ENCODE measurements at places on chromosomes 11 and 22.

- DNase-seq: no peak
Measured at GRCh38 chr22:49161002-49161850, 666.4 kb downstream of the BRD1 start.

DNA sequence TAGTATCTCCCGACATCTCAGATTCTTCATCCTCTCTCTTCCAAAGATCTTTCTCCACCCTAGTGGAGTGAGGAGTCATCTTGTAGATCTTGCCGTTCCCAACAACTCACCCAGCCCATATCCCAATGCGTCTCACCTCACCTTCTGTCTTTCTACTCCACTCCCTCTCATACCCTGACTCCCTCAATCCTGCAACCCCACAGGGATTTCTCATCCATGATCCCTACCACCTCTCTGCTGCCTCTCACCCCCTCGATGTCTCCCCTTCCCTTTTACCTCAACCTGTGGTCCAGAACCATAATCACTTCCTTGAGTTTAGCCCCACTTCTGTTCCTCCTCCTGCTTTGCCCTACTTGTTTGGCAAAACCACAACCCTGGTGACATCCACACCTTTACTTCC, 41.7 kb downstream of the OTOG start:
- no peak for DNase-seq

GRCh38 chr11:74147199-74147929, 23.4 kb downstream of the C2CD3 start:
- DNase-seq: no peak

GRCh38 chr11:114128399-114128798, 68.9 kb downstream of the ZBTB16 start:
- DNase-seq: no peak

GRCh38 chr22:17145021-17145680, 13.9 kb downstream of the HDHD5 start:
- DNase-seq: no peak

DNA sequence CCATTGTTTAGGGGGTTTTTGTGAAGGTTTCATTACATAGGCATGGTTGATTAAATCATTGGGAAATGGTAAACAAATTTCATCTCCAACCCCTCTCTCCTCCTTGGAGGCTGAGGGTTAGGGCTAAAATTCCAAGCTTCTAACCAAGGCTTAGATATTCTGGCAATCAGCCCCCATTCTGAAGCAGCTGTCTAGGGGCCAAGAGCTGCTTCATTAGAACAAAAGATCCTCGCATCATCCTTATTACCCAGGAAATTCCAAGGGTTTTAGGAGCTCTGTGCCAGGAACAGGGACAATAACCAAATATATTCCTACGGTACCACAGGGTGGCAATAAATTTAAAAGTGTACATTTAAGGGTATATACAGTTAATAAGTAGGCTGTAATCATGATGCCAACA, 22.5 kb upstream of the EED start:
- no peak for DNase-seq

- no peak for DNase-seq
Measured at GRCh38 chr11:131914361-131914774, 544.0 kb downstream of the NTM start.

DNA sequence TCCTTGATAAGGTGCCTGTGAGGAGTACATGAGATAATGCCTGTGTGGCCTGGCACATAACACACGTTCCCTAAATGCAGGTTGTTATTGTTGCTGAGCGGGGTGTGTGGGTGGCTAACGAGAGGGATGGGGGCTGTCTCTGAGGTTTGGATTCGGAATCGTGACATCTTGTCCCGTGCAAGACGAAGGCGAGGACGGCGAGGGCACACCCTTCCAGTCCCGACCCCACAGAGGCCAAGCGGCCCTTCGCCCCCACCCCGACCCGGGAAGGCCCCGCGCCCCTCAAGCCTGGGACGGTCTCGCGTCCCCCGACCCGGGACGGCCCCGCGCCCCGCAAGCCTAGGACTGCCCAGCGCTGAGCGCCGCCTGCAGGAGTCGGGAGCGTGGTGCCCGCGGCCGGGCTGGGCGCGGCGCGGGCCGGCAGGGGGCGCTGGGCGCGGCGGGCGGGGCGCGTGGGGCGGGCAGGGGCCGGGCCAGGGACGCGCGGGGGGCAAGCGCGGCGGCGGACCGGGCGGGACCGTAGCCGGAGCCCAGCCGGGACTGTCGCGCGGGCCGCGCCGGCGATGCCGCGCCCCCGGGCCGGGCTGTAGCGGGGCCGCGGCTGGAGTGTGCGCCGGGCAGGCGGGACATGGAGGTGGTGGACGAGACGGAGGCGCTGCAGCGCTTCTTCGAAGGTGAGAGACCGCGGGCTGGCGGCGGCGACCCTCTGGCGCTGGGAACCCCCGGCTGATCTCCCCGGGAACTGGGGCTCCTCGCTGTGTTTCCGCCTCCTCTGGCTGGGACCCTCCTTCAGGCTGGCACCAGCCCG, at the start of gene MYRF:
Gene MYRF (plus strand): TSS at position 520 of the 808 bp plus-strand sequence. CDS start 109 bp downstream, at position 629.
- no peak for DNase-seq

GRCh38 chr11:114959953-114960505, 281.7 kb downstream of the NXPE2 start:
- no peak for DNase-seq

DNA sequence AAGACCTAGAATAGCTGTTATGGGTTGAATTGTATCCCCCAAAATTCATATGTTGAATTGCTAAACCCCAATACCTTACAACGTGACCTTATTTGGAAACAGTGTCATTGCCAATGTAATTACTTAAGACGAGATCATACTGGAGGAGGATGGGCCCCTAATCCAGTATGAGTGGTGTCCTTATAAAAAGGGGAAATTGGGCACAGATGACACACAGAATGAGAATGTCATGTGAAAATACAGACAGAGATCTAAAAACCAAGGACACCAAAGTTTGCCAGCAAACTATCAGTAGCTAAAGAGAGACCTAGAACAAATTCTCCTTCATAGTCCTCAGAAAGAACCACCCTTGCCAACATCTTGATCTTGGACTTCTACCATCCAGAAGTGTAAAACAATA, 127.7 kb downstream of the ATXN10 start:
- DNase-seq: no peak

GRCh38 chr11:120532832-120533196, 21.3 kb downstream of the GRIK4 start:
- DNase-seq: no peak

GRCh38 chr11:110374921-110375320, 54.8 kb upstream of the FDX1 start:
- DNase-seq: no peak

DNA sequence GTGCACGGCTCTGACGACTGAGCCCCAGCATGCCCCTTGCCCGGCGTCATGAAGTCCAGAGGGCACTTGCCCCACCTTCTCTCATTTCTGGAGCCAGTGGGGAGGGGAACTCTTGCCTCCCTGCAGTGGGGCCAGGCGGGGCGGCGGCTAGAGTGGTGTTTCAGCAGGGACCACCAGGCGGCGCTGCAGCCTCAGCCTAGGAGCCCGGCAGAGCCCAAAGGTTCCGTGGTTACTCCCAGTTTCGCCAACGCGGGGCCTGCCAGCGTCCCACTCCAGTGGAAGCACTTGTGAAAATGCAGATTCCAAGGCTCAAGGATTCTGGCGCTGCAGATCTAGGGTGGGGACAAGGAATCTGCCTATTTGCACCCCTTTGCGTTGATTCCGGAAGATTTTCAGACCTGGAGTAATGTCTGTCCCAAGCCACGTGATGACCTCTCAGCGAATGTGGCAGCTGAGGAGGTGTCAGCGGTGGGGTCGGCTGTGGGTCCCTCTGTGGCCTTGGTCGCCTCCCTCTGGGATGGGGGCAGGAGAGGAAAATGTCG, 55.7 kb downstream of the CD82 start:
- peak; percentile 69 for DNase-seq

DNA sequence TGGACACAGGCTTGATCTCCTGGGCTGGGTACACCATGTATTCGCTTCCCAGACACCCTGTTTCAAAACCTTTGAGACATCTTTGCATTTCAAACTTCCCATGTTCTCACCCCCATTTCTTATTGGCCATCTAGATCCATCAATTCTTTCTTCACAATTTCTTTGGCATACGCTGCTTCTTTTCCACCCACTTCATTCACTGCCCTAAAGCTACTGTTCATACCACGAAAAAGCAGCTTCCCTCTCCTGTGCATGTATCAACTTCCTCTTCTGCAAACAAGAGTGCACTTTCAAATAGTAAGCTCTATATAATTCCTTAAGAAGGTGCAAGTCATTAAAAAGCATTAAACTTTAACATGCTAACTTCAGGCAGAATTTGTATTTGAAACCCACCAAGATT, 21.4 kb downstream of the UVRAG start:
- DNase-seq: no peak

DNA sequence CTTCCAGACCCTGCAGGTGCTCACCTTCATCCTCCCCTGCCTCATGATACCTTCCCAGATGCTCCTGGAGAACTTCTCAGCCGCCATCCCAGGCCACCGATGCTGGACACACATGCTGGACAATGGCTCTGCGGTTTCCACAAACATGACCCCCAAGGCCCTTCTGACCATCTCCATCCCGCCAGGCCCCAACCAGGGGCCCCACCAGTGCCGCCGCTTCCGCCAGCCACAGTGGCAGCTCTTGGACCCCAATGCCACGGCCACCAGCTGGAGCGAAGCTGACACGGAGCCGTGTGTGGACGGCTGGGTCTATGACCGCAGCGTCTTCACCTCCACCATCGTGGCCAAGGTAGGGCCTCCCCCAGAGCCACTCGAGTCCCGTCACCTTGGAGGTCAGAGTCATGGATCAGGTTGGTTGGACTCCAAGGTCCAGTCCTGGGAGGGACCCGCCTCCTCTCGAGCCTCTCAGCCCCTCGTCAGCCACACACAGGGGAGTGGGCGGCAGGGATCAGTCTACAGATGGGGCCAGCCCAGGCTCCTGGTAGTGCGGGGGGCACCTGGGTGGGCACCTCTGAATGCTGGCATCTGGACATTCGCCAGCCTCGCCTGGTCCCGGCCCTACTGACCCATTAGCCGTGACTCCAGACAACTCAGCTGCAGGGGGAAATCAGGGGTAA, 34.8 kb upstream of the SLC22A12 start:
- no peak for DNase-seq

DNA sequence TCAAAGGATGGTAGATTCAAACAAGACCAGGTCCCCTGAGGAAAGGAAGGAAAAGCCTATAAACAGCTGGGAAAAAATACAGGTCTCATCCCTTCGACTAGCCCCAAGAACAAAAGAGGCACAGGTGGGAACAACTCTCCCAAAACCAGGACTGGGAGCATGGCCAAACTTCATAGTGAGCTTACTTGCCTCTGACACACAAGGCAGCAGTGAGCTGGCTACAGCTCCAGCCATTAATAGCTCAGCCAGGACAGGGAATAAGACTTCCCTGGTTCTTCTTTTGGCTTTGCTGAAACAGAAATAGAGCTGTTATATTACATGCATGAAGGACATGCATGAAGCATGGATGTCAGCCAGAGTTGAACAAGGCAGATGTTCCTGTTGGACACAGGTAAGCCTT, at the start of gene OR10A2:
Gene OR10A2 (plus strand): TSS at position 97 of the 400 bp plus-strand sequence. CDS start 6,698 bp downstream, outside the sequence.
- no peak for DNase-seq

DNA sequence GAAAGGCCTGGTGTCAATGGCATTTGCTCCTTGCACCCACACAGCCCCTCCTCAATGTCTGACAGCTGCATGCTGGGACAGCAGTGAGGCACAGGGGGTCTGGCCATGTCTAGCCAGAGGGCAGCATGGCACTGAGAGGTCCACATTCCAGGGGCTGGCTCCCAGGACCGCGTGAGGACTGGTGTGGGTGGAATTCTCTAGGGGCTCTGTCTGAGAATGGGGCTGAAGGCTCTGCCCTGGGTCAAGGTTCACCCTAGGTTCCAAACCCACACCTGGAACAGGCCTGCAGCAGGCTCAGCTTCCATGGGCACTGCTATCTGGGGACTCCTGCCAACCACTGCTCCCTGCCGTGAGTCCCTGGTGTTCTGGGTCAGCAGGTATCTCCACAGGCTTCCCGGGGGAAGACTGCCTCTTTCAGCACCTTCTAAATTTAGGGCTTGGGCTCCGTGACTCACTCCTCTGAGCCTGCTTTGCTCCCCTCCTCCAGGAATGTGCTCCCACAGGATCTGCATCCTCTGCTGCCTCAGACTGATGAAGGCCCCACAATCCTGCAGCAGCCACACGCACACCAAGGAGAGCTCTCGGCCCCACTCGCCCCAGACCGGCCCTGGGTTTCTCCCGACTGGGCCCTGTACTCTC, 4.2 kb downstream of the STARD10 start:
- no peak for DNase-seq

DNA sequence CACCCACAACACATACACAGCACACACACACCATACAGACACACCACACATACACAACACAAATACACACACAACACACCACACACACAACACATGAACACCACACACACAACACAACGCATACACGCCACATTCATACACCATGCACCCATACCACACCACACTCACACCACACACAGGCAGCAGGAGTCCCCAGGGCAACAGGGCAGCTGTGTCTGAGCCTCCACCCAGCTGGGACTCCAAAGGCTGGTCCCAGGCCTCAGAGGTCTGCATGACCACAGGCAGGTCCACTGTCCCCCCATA, 3.3 kb upstream of the WNT7B start:
- no peak for DNase-seq

DNA sequence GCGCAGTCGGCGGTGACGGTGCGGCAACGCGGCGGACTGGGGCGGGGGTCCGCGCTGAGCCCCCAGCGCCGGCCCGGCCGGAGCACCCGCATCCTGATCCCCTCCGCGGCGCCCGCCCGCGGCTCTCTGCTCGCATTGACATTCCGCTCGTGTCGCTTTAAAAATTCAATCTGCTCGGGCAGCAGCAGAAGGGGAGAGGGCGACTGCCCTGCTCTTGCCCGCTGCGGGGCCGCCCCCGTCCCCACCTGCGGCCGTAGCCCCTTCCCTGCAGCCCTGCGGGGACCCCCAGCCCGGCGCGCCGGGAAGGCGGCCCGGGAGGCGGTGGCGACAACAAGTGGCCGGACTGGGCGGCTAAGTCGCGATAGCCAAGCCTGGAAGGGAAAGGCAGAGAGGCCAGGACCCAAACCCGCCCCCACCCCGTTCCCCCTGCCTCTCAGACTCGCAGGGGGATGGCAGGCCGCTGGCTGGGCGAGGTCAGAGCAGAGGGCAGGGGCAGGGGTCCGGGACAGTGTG, 1.1 kb downstream of the CABP7 start:
- DNase-seq: no peak

DNA sequence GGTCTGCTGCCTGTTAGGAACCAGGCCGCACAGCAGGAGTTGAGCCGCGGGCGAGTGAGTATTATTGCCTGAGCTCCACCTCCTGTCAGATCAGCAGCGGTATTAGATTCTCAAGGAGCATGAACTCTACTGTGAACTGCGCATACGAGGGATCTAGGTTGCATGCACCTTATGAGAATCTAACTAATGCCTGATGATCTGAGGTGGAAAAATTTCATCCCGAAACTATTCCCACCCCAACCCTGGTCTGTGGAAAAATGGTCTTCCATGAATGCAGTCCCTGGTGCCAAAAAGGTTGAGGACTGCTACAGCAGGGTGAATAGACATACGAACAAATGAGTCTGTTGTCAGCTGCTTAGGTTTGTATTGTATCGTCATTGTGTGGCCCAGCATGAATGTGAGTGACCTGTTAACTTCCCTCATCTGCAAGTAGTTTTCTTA, 29.8 kb downstream of the RNF141 start:
- no peak for DNase-seq

DNA sequence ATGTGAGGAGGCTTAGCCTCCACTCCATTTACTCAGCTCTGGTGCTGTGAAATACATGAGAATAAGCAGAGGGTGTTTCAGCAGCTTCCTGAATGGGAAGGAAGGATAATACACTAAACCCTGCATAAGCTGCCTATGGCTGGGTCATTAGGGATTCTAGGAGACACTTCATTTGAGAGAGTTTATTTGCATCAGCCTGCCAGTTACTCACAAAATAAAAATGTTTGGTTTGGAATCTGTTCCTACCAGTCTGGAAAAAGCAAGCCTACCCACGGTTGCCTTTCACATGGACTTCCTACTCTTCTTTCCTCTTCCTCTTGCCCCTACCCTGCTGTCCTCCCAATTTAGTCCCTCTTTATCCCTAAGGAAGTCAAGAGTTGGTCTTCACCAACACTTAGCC, 20.5 kb downstream of the SLC1A2 start:
- DNase-seq: no peak

All from right renal pelvis (tissue), 4 donors.